ENCODE measurements at places on chromosomes 16 and 17. TPM values are rescaled to one million over a fixed set of nuclear protein-coding genes. Genes with fewer than 3 reads are reported as not detected.
A peak's percentile ranks its signal among the peaks of the same experiment; 100 is the strongest.

SLFN12 gene
- 11.5 TPM for total RNA-seq

DNA sequence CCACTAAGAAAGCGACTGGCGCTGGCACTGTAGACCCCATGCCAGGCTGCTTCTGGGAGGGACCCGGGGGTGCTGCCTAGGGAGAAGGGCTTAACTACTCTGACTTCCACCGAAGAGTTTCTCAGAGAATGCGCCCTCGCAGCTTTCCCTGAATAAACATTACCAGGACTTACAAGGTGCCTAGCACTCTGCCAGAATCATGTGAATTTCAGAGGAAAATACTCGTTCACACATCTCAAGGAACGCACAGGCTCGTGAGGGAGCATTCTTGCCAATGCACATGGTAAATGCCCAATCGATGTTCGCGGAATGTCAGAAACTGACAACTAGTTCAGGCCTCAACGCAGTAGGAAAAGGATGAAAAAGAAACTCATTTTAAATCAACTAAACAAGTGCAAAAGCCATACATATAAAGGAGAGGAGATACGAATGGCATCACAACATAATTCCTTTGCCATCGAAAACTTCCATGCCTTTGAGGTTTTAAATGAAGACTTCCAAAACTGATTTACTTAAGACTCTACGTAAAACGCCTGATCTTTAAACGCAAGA is 999 bp downstream of the CMC2 start:
- H3K4me3 ChIP-seq, result peak overlapping the region; percentile 96
- peak overlapping the region; percentile 100 for H3K27ac ChIP-seq
- H3K27me3 ChIP-seq, result no peaks in the 10 kb centered on the region
- peaks cover 24% of the 10 kb centered on the region for H3K4me1 ChIP-seq

GRCh38 chr16:55021595-55022475 is 91.2 kb downstream of the IRX5 start:
- no peaks in the 10 kb centered on the region for H3K4me1 ChIP-seq
- DNase-seq, result peak; percentile 24
- H3K4me3 ChIP-seq, result no peak overlapping the region
- H3K27me3 ChIP-seq, result no peaks in the 10 kb centered on the region
- H3K27ac ChIP-seq, result no peak overlapping the region

GRCh38 chr17:45223539-45224528 is 2.1 kb downstream of the FMNL1 start:
- peaks cover 68% of the 10 kb centered on the region for H3K4me1 ChIP-seq
- H3K4me3 ChIP-seq, result peak overlapping the region; percentile 47
- DNase-seq, result no peak
- no peak overlapping the region for H3K27ac ChIP-seq
- H3K27me3 ChIP-seq, result peaks cover 37% of the 10 kb centered on the region
- H3K36me3 ChIP-seq, result no peaks in the 10 kb centered on the region

GRCh38 chr16:48687421-48688038 is 77.5 kb upstream of the N4BP1 start:
- H3K27me3 ChIP-seq, result no peaks in the 10 kb centered on the region
- H3K27ac ChIP-seq, result no peak overlapping the region
- H3K4me3 ChIP-seq, result no peak overlapping the region
- peaks cover 2% of the 10 kb centered on the region for H3K4me1 ChIP-seq
- peak; percentile 73 for DNase-seq

GRCh38 chr16:66478733-66479511 is 51.8 kb downstream of the BEAN1 start:
- H3K4me3 ChIP-seq, result no peak overlapping the region
- H3K27me3 ChIP-seq, result peaks cover 2% of the 10 kb centered on the region
- peak; percentile 54 for DNase-seq
- no peak overlapping the region for H3K27ac ChIP-seq
- no peaks in the 10 kb centered on the region for H3K36me3 ChIP-seq

DNA sequence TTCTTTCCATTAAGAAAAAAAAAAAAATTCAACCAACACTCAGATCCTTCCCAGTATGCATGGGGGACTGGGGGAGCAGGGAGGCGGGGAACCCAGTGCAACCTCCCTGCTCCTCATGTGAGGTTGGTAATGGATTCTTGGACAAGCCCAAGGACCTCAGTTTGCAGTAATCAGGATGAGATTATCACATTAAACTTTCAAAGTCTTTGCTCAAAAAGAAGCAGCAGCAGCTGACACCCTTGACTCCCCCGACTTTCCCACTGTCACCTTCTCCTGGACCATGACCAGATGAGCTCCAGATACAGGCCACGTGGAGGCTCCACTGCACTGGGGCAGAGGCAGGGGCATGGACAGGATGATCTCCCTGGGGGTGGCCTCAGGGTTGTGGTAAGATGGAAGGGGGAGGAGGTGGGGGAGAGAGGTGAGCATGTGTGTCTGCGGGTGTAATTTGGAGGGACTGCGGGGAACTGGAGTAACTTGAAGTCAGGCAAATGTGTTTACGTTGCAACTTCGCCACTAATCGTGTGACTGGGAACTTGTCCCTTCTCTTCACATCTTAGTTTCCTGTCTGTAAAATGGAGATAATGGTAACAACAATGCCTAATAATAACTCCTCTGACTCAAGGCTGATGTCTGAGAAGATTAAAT is 19.8 kb downstream of the ZNF385C start:
- peaks cover 17% of the 10 kb centered on the region for H3K4me1 ChIP-seq
- no peak overlapping the region for H3K27ac ChIP-seq
- H3K4me3 ChIP-seq, result no peak overlapping the region
- no peak for DNase-seq
- H3K27me3 ChIP-seq, result peaks cover 4% of the 10 kb centered on the region

GRCh38 chr17:5047446-5047845 is 12.2 kb upstream of the SLC52A1 start:
- no peaks in the 10 kb centered on the region for H3K27me3 ChIP-seq
- no peak overlapping the region for H3K27ac ChIP-seq
- H3K36me3 ChIP-seq, result no peaks in the 10 kb centered on the region

- peaks cover 4% of the 10 kb centered on the region for H3K4me1 ChIP-seq
- no peak overlapping the region for H3K4me3 ChIP-seq
- peak; percentile 77 for DNase-seq
- peaks cover 10% of the 10 kb centered on the region for H3K36me3 ChIP-seq
- no peaks in the 10 kb centered on the region for H3K27me3 ChIP-seq
Observed at GRCh38 chr17:31371511-31372097, 19.9 kb upstream of the RAB11FIP4 start.

- no peak overlapping the region for H3K27ac ChIP-seq
- no peak for DNase-seq
- no peaks in the 10 kb centered on the region for H3K36me3 ChIP-seq
- no peaks in the 10 kb centered on the region for H3K27me3 ChIP-seq
- no peak overlapping the region for H3K4me3 ChIP-seq
- H3K4me1 ChIP-seq, result no peaks in the 10 kb centered on the region
Observed at GRCh38 chr16:52799149-52799548, 252.2 kb upstream of the TOX3 start.
